ENCODE measurements at places on chromosomes 7 and 10. TPM values are rescaled to one million over a fixed set of nuclear protein-coding genes. Genes with fewer than 3 reads are reported as not detected.

AKR1C3 gene
- total RNA-seq: not detected

TYW1 gene
- 19.3 TPM for total RNA-seq

DNA sequence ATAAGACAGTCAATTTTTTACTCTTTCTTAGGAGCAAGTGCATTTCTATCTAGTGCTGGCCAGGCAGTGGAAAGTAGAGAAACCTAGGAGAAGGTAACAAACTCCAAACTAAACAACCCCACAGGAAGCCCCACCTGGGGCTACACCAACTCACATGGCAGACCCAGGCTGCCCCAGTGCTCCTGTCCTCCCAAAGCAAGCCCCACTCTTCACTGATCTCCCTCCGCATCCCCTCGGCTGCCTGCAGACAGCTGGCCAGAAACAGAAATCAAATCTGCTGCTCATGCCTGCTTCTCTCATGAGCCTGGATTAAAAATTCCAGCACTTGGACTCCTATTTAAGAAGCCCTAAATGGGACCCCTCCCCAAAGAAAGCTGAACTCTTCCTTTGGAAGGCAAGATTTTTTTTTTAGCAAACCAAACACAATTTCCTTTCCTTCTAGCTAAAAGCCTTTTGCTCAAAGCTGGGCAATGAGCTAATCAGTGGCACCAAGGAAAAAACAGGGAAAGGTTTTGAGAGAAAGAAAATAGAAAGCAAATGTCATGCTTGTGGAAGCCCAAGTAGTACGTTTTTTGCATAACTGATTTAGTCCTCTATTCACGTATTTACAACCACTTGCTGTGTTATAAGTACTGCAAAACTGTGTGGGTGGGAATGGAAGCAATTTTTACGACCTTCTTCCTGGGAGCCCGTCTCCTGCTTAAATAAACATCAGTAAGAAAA lies 10.8 kb downstream of the PDE1C start:
- no peak for DNase-seq

DNA sequence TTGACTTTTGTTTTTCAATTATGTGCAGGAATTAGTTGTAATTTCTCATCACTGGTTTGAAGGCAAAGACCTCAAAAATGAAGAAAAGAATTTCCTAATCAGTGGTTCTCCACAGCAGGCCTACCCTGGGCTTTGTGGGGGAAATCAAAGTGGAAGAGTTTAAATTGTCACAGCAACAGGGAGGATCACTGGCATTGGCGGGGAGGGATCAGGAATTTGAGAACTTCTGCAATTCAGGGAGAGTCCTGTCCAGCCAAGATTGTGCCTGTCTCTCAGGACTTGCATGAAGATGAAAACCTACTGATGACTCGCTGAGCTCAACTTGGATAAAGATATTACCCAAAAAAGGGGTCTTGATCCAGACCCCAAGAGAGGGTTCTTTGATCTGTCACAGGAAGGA lies 70.1 kb downstream of the HACD1 start:
- no peak for DNase-seq

DNA sequence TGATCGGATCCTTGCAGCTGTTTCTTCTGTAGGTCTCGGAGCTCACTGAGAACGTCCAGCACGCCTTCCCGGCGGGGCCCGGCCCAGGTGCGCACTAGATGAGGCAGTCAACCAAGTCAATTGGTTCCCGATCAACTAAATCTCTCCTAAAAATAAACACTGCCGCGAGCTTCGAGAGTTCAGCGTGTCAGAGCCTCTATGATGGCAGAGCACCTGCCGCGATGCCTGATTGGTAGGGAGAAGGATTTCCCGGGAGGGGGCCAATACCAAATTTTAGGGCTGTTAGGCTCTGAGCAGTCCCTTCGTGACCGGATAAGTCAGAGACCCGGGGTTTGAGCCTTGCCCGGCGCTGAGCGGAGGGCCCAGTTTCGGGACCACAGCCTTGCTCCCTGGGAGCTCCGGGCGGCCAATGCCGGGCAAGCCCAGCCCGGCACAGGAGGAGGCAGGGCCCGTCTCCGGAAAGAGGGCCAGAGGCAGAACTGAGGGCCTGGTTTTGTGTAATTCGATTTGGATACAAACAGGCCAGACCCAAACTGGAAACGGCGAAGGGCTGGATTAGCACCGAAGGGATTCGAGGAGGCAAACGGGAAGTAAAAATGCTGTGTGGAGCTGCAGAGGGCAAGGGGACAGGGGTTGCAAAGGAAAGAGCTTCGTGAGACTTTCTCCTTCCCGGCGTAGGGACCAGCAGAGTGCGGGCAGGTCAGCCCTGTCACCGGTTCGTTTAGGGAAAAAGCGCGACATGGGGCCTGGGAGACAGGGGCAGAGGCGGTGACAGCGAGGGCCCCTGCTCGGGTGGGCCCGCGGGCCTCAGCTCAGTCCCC lies 569 bp downstream of the SLC26A5 start:
- peak; percentile 2 for DNase-seq

- peak; percentile 24 for DNase-seq
Observed at GRCh38 chr10:13891128-13892000, 304.6 kb downstream of the PRPF18 start.

DNA sequence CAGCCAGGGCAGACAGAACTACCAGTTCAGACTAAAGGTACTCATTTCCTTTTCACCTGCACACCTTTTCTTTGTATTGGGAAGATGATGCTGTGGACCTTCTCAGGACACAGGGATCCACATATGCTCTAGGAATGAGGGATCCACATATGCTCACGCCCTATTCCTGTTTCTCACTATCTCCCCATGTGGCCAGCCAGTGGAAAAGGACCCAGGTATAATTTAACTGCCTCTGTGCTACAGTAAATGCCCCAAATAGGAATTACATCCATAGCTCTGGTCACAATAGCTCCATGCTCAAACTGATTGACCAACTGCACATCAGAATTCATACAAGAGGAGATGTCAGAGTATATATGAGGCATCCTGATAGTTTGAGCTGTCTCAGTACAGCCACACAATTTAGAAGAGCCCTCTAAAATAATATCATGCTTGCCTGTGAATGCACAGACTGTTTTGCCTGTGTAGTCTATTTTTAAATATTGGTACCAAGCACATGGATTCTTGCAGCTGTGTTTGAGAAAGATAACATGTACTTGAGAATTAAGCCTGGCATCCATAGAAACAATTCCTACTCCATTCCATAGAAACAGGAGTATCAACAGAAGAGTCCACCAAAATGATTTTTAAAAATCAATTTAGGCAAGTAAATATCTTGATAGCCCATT lies 43.7 kb downstream of the CTTNBP2 start:
- DNase-seq: no peak
